C1 segment of cervical spinal cord (tissue), 14 donors: ENCODE measurements at places on chromosomes 6 and 20.

- no peak for DNase-seq
These were observed 43.9 kb downstream of the TNFAIP3 start for GRCh38 chr6:137910843-137911456.

- no peak for DNase-seq
These were observed 38.5 kb upstream of the BMP6 start for GRCh38 chr6:7687145-7688111.

- DNase-seq = no peak
These were observed 46.7 kb downstream of the KIZ start for GRCh38 chr20:21172626-21173025.

- no peak for DNase-seq
These were observed 121.0 kb downstream of the GPX5 start for GRCh38 chr6:28646650-28647049.

DNA sequence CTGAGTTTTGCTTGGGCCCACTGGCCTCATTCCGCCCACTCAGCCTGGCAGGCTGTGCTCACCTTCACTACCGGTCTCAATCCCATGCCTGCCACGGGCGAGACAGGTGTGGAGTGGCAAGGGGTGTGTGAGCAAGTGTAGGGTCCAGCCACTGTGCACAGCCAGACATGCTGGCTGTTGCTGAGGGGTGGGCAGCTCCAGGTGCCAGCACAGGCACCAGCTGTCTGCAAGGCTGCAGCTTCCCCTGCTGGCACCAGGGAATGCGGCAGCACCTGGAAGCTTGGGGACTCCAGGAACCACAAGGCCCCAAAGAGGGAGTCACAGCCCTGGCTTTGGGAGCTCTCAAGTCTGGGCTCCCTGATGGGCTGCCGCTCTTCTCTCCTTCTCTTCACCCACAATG lies 372.7 kb downstream of the CBLN4 start:
- no peak for DNase-seq

DNA sequence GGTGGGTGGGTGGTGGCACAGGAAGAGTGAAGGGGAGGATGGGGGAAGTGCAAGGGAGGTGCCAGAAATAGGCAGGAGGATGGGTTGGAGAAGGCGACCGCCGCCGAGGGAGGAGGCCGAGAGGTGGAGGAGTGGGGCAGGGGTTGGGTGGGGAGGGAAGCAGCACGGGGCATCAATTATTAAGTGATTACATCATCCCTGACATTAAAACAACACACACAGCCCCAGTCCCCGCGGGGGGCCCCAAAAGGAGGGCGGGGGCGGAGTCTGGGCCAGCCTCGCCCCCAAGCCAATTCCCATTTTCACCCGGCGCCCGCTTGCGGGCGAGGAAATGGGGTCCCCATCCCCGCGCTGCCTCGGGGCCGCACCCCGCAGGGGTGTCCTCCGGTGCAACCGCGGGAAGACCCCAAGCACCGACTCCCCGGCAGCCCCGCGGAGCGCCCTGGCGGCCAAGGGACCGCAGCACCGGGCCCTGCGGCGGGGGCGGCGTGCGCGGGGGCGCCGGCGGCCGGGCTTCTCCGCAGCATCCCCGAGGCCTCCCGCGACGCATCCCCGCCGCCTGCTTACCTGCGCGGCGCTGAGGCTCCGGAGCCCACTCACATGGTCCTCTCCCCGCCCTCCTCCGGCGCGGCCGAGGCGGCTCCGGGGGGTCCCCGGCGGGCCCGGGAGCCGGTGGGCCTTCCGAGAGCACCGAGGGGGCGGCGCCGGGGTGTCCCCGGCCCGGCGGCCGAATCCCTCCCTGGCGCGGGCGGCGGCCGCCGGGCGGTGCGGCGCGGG lies 663 bp downstream of the FYN start:
- DNase-seq = peak; percentile 60

DNA sequence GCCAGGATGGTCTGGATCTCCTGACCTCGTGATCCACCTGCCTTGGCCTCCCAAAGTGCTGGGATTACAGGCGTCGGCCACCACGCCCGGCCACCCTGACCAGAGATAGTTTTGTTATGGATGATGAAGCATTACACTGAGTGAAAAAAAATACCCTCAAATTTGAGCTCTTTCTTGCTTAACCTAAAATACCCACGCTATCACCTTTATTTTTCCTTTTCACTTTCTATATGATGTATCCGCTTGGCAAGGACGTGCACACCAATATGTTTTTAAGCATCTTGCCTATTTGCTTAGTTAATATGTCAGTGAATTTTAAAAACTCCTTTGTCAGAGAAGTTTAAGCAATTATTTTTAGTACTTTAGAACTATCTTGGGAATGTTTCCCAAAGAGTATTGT lies 150.4 kb downstream of the INSM1 start:
- DNase-seq = no peak

GRCh38 chr6:160348223-160349019 lies at the start of gene SLC22A3:
Gene SLC22A3 (plus strand): TSS chr6:160348378. CDS start chr6:160348420, 42 bp downstream.
- no peak for DNase-seq

GRCh38 chr20:33162753-33163152 lies 5.2 kb upstream of the BPIFA2 start:
- no peak for DNase-seq

DNA sequence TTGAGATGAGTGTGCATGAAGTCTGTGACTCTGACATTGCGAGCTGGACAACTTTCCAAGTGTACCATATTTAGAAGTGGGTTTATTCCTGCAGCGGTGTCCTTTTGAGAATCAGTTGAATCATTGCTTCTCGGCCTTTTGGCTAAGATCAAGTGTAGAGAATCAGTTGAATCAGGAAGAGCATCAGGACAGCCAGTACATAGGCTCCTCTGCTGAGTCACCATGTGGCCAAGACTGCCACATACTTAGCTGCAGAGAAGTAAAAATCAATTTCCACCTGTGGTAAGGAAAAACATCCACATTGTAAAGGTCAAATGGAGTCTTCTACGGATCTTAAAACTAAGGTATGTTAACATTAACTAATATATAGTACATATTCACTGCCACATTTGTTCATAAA lies 428.4 kb upstream of the MARCKS start:
- DNase-seq = no peak

- DNase-seq = no peak
These were observed 31.3 kb upstream of the CHD6 start for GRCh38 chr20:41649489-41649888.

DNA sequence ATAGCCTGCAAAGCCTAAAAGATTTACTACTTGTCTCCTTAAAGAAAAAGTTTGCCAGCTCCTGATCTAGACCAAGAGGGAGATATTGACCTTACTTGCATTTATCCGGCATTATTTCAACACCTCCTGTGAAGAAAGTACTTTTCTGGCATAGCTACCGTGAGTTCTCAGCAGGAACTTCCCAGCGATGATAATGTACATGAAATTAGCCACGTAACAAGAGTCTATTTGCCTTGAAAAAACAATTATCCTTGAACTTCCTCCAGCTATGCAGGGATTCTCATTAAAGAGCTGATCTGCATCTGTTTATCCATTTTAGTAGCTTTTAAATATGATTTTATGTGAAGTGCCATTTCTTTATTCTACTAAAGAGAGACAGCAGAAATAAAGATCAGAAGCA lies 41.7 kb downstream of the ALDH5A1 start:
- DNase-seq = no peak

- peak; percentile 76 for DNase-seq
These were observed 16.2 kb downstream of the CST7 start for GRCh38 chr20:24965065-24965919.

DNA sequence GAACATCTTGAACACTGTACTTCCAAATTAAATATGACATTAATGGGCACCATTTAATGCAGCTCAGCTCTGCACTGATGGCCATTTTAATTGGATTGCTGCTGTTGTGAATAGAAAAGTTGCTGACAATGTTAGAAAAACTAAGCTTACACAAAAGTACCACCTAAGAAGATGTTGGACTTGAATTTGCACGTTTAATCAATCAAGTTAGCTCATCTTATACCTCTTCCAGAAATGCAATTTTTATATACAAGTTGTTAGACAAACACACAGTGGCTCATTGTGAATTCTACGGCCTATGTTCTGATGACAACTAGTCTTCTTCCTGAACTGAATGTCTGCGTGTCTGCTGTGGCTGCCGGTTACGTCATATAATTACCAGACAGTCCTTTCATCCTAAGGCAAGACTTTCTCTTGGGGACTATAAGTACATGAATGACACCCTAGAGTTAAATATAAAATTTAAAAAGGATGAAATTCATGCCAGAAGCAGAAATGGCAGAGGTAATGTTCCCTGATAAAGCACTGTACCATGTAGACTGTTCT lies 330.2 kb downstream of the EPM2A start:
- DNase-seq = no peak

GRCh38 chr6:151916075-151916474 lies 108.6 kb downstream of the ESR1 start:
- no peak for DNase-seq

- DNase-seq = no peak
These were observed 13.2 kb upstream of the CCM2L start for GRCh38 chr20:31996996-31997395.

DNA sequence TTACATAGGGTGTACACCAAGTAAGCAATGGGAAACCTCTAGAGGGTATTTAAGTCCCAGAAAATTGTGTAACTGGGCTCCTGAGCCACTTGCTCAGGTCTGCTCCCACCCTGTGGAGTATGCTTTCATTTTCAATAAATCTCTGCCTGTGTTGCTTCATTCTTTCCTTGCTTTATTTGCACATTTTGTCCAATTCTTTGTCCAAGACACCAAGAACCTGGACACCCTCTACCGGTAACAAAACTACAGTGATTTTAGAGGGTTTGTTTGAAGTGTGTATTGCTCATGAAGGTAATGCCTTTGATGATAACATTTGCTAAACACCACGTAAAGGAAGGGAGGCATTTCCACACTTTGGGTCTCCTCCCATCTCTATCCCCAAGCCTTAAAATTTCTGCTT lies 46.2 kb downstream of the MYB start:
- DNase-seq = no peak

GRCh38 chr6:144597511-144597910 lies 312.4 kb downstream of the UTRN start:
- no peak for DNase-seq

GRCh38 chr6:7675353-7675945 lies 50.5 kb upstream of the BMP6 start:
- DNase-seq = no peak

GRCh38 chr6:129976110-129976509 lies 42.3 kb upstream of the L3MBTL3 start:
- no peak for DNase-seq

DNA sequence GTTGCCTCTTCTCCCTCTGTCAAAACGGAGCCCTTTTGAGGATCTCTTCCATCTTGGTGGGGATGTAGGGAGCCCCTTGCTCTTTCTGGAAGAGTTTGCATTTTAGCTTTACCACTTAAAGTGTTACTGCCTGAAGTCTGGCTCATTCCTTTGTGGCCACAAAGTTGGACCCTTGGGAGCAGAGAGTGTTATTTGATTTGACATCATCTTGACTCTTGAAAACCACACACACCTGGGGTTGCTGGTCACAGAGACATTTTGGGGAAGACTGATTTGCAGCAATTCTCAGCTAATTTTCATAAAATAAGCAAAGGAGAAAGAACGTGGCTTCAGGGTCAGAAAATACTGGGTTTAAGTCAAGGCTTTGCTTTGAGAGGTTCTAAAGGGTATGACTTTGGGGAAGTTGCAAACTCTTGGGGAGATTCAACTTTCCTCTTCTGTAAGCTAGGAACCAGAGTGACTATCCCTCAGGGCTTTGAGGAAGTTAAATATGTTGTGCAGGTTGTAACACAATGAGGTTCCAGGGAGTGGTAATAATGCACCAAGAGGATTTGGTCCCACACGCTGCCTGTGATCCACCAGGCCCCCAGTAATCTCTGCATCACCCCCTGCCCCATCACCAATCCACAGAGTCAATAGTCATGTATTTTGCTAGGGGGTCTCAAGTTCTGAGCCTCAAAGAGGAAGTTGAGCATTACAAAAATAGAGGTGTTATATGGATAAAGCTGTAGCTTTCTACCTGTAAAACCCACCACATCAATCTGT lies 141.6 kb upstream of the SLC24A3 start:
- no peak for DNase-seq

- no peak for DNase-seq
These were observed 41.6 kb downstream of the CCN2 start for GRCh38 chr6:131909408-131910218.

DNA sequence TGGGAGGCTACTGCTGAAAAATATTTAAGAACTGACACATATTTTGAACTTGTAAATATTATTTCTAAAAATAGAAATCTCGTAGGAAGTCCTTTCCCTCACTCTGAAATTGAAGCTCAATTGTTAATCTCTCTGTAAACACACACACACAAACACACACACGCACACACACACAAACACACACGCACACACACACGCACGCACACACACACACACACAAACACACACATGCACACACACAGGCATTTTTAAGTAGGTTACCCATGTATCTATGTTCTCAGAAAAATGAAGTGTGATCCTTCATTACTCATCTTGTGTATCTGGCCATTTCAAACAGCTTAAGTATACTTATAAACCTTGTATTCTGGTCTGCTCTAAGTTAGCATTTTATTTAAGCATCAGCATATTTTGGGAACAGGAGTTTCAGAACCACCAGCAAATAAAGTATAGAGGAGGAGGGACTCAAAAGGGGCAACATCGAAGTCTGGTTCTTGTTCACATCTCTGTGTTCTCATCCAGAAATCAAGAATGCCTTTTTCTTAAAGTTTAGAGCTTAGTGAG lies 11.6 kb downstream of the CCN6 start:
- no peak for DNase-seq

DNA sequence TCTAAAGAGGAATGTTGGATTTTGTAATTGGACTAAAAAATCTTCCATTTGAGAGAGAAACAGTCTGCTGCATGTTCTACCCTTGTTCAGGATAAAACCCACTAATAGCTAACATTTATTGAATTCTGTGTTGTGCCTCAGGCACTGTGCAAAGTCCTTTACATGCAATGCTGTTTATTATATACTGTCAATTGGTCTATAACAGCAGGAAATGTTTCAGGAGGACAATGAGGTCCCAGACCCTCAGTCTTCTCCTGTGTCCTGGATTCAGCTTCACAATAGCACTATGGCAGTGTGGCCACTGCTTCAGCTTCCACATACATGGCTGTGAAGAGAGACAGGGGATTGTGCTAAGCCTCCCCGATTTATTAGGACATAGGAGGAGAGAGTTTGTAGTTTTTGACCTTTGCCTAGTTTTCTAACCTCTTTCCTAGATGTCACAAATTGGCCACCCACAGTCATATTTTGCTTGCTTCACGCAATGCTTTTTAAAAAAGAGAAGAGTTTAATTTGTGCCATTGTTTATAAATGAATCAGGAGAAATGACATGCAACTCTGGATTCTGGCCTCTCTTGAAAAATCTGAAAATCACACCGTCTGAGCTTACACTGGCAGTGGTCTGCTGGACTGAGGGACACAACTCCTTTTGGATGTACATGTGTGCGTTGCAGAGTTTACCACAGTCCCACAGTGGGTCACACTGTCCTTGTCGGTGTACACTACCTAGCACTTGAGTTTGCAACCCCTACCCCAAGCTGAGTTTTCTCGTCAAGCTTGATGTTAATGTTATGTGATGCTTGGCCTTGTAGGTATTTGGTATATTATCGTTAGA lies 11.3 kb downstream of the PTPN1 start:
- DNase-seq = no peak

DNA sequence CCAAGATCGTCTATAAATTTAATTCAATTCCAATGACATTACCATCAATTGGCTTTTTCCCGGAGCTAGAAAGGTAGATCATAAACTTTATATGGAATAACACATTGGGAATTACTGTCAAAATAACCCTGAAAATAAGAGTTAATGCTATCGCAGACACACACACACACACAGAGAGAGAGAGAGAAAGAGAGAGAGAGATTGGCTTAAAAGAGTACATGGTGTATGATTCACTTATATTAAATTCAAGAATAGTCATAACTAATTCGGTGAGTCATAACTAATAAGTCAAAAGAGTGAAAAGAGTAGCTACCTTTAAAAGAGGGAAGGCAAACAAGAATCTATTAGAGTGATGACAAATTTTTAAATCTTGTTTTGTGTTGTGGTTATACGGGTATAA lies 425.5 kb downstream of the TBC1D32 start:
- no peak for DNase-seq
